Astrocyte (in vitro differentiated cells and primary cell): ENCODE measurements at places on chromosomes 2 and 18. TPM values are rescaled to one million over a fixed set of nuclear protein-coding genes. Genes with fewer than 3 reads are reported as not detected.
A peak's percentile ranks its signal among the peaks of the same experiment; 100 is the strongest.

DNA sequence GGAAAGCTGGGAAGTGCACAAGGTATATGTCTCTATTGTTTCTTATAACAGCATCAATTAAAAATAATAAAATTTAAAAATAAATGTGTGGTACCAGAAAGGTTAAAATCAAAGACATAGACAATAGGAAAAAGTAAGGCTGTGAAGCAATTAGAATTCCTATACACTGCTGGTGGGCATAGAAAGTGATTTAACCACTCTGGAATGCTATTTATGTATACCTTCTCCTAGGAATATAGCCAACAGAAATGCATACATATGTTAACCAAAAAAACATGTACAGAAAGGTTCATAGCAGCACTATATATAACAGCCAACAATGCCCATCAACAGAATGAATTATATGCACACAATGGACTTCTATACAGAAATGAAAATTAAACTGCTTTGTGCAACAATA is 43.0 kb downstream of the WDSUB1 start:
- DNase-seq = no peak

- peak; percentile 68 for DNase-seq
Observed at GRCh38 chr18:11308499-11308898, 159.1 kb upstream of the PIEZO2 start.

DNA sequence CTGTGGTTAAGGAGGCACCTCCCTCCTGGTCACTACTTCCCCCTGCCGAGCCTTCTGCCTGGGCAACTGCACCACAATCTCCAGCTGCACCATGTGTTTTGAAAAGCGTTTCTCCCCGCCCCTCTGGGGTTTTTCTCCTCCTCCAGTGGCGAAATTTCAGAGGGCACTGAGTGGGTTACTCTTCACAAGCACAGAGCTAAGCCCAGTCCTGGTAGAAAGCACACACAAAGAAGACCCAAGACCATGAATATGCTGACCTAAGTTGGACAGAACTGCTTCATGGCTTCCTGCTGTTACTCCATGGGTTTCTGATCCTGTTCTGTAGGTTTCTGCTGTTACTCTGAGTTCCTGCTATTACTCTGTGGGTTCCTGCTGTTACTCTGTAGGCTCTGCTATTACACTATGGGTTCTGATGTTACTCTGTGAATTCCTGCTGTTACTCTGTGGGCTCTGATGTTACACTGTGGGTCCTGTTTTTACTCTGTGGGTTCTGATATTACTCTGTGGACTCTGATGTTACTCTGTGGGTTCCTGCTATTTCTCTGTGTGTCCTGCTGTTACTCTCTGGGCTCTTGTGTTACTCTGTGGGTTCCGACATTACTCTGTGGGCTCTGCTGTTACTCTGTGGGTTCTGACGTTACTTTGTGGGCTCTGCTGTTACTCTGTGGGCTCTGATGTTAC is 216.6 kb downstream of the RTP5 start:
- no peak for DNase-seq

- no peak for DNase-seq
Observed at GRCh38 chr2:44886414-44886813, 55.1 kb upstream of the SIX3 start.

- no peak for DNase-seq
Observed at GRCh38 chr2:109383505-109384307, 230.1 kb downstream of the SEPTIN10 start.

DNA sequence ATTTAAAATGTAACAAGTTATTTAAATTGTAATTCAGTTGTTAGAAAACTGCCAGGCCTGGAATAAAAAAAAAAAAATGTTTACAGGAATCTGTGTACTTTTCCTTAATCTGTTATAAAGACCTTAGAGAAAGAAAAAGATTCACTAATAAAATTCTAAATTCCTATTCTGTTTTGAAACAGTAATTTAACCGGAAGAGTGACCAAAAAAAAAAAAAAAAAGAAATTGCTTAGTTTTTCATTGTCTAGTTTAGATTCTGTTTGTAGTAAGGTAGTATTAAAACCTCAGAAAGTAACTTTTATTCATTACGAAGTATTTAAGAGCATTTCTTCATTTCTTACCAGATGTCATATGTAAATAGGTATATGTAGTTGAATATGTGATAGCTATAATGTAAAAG is 2.5 kb downstream of the REL start:
- DNase-seq = no peak

DNA sequence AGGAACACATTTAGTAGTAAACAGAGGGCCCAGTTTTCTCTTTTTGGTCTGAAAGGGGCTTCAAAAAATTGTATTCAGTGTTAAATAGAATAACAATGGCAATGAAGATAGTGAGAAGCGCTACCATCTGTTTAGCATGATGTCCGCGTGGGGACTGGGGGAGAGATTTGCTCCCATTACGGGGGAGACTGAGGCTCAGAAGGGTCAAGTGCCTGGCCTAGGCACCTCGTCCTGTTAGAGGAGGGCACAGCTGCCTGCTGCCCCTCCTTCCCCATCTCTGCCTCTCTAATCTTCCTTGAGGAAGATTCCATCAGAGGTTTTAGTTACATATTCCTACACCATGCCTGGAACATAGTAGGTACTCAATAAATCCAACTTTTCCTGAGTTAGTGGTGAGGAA is 10.1 kb upstream of the TMEM185B start:
- no peak for DNase-seq

DNA sequence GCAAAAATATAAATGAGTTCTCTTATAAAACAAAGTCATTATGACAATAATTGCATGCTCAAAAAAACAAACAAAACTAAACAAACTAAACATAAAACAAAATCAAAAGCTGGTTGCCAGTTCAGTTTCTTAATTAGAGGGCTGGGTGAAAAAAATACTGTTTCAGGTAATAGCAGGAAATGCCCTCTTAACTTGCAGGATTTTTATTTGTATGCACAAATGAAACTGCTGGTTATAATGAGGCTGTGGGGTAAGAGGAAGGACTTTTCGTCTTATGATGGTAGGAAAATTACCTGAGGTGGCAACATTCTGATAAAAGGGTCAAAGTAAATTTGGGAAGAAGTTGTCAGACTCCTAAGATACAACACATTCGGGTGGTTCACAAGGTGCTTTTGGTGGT is 21.5 kb upstream of the CDKL4 start:
- DNase-seq = no peak

DNA sequence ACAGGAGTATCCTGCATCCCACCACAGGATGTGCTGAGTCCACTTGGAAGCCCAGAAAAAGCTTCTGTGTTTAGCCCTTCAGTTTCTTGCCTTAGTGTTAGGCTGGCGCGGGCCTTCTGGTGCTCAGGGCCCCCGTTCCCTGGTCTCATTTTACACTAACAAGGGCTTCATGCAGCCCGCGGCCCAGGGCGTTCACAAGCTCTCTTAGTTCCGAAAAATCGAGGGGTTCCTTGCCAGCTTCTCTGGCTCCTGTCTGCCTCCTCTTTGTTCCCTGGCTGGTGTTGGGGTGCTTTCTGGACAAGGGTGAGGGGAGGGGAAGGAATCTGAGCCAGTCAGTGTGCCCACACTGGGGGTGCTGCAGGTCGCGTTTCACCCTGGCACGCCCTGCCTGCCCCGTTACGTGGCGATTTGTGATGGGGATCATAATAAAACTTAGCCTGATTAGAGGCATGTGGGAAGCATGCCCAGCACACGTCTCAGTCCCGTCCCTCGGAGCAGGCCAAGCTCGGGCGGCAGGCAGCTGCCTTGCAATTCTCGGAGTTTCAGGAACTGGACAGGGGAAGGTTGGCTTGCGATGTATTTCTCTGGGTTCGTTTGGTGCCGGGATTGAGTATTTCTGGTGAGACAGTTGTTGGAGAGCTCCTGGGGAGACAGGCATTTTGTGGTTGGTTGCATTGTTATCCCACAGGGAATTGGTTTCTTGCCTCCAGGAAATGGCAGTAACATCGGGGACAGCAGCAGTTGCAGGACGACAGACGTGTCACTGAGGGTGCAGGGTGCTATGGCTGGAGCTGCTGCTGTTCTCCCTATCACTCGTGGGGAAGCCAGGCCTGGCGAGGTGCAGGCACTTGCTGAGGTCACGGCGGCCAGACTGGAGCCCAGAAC is 22.9 kb downstream of the SH3BP4 start:
- DNase-seq = peak; percentile 85

DNA sequence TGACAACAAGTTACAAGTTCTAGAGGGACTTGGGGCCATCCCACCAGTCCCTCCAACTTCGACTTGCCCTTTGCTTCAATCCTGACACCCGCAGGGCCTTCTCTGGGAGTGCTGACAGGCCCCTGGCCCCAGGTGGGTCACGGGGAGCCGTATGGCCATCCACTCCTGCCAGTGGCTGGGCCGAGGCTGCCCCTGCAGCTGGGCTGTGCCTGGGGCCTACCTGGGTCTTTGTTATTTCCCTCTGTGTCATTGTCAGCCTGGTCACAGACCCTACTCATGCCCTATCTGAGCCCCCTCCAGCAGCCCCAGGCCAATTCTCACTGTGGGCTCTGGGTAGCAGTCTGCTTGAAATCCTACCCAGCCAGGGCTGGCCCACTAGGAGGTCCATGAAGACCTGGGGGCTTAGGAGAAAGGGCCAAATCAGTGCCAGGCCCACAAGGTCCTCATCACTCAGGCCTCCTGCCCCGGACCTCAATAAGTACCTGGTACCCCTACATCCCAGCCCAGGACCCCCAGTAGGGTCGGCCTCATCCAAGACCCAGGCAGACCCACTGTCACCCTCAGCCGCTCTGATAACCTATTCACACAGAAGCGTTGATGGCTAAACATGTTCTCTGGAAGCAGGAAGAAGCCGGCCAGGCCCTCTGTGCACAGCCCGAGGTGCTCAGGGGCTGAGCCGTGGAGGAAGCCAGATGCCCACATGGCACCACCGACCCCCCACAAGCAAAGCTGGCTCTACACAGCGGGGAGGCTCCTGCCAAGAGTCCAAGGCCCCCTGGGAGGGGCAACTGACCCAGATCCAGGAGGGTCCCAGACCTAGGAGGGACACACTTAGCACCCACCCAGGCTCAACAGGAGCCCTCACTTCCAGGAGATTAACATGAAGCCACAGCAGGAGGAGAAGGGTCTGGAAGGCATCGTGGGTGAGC is 57.7 kb downstream of the BIN1 start:
- no peak for DNase-seq

DNA sequence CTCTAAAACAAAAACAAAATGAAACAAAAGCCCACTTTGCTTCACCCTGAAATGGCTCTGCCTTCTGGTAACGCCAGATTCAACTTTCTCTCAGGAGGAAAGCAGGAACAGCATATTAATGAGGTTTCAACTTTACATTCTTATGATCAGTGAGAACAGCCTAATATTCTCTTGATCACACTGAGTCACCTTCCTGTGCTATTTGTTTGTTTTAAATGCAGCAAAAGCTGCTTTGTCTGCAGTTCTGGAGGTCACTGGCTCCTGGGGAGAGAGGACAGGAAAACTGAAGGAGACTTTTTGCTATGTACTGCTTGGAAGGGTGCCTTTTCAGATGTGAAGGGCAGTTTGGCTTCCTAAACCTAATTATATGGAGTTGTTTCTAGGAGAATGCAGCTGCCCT is 48.1 kb downstream of the MAIP1 start:
- peak; percentile 19 for DNase-seq

GRCh38 chr2:203534621-203535077 is 452 bp downstream of the RAPH1 start:
- DNase-seq = no peak

- DNase-seq = peak; percentile 97
Observed at GRCh38 chr2:39513641-39514094, 76.6 kb upstream of the MAP4K3 start.

- DNase-seq = peak; percentile 86
Observed at GRCh38 chr2:85911814-85912692, 23.3 kb upstream of the ST3GAL5 start.

DNA sequence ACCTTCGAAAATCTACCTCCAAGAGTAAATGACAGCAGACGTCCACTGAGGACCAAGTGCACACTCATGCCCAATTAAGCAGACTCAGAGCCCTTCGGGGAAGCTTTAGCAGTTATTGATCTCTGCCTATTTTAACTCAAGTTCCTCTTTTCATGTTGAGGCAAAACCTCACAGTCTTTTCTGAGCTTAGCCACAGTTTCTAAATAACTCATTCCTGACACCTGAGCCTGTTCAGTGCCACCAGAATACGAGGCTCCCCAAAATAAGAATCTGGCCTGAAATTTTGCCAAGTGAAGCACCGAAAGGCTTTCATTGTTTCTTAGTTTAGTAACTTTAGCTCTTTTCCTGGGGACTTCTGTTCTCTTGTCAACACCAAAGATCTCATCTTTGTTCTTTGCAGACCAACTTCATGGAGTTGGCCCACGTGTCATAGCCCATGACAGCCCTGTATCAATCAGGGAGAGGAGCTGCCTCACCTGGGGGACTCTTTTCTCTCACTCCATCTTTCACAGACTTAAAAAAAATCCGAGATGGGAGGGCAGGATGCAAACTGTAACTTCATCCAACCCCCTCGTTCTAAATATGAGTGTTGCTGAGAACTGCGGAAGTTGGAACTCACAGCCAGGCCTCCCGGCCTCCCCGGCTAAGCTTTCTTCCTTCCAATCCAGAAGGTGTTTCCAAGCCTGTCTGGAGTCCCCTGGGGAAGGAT is 22.2 kb downstream of the INPP5D start:
- DNase-seq = no peak

DNA sequence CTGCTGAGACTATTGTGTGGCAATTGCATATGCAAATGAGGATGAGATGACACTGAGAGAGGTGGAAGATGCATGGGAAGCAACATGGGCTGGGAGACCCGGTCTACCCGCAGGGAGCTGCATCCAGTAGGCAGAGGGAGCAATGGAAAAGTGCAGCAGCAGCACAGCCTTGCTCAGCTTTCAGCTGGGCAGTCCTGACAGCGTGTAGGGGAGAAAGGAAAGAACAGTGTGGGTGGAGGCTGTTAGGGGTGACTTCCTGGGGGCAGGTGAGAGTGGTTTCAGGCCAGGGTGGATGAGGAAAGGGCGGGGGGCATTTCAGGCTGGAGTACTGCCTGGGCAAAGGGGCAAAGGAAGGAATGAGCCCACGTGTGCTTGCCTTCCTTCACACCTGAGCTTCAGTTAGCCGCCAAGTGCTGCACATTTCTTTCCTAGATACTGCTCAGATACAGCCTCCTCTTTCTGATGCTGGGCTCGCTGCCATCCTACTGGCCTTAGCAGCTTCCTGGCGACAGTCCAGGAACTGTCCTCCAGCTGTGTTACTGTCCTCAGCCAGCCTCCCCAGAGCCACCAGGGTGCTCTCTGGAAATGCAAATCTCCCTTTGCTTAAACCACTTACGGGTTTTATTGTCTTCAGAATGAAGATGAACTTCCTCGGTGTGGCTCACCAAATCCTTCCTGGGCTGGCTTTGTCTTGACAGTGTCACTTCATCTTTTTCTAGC is 276.3 kb downstream of the TSN start:
- no peak for DNase-seq

GRCh38 chr2:184370954-184371353 is 227.4 kb upstream of the ZNF804A start:
- no peak for DNase-seq

SOWAHC gene
- total RNA-seq = 14.1 and 16.5 TPM in 2 replicates

LHCGR gene
- not detected in 2 replicates for total RNA-seq

SCYGR6 gene
- total RNA-seq = not detected in 2 replicates

DSG2 gene
- total RNA-seq = 154 and 168 TPM in 2 replicates

FAM110C gene
- total RNA-seq = 0.60 and 1.4 TPM in 2 replicates

GDF7 gene
- total RNA-seq = 0.91 and 1.9 TPM in 2 replicates

SERPINB3 gene
- total RNA-seq = not detected in 2 replicates

NPAS2 gene
- 5.5 and 5.8 TPM in 2 replicates for total RNA-seq

GPAT2 gene
- total RNA-seq = 0.27 TPM in 1 of 2 replicates, not detected in the other

MFSD6 gene
- 2.6 and 2.7 TPM in 2 replicates for total RNA-seq

TTLL4 gene
- total RNA-seq = 27.4 and 33.8 TPM in 2 replicates

PPP1R1C gene
- 0.50 and 1.2 TPM in 2 replicates for total RNA-seq

GTF3C2 gene
- total RNA-seq = 52.9 and 61.3 TPM in 2 replicates

CYP27A1 gene
- 3.9 and 4.3 TPM in 2 replicates for total RNA-seq

CDK5R2 gene
- total RNA-seq = 0.75 and 1.1 TPM in 2 replicates

LIPG gene
- 11.0 and 18.3 TPM in 2 replicates for total RNA-seq
